ENCODE measurements at places on chromosomes 16 and 17.

- no peak for DNase-seq
Observed at GRCh38 chr16:77220427-77220826, 21.2 kb downstream of the SYCE1L start.

GRCh38 chr16:54173490-54173889 lies 113.1 kb downstream of the IRX3 start:
- DNase-seq, result no peak

DNA sequence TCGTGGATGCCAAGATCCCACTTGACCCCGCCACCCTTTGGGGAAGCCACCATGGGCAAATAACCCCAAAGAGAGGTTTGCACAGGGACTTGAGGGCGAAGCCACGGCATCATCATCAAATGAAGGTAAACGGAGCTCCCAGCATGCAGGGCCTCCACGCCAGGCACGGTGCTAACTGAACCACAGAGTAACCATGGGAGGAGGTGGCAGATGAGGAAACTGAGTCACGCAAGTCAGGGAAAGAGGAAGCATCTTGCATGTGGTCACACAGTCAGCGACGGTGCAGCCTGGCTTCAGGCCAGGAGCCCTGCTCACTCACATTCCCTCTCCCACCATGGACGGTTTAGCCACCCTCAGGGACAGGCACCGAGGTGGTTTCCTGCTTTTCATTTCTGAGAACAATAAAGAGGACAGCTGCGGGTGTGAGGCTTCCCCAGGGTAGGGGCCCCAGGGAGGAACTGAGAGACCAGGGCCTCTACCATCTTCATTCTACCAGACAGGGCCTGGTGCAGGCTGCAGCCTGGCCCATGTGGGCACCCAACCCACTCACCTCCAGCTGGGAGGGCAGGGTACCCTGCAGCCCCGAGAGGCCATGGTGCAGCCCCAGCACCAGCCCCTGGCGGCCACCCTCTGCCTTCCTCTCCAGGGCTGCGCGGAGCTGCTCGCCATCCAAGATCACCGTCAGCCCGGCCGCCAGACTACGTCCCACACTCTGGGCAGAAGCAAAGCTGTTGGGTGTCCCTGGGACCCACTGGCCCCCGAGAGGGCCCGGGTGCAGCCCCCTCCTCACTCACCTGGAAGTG lies 78.3 kb downstream of the RMI2 start:
- DNase-seq, result no peak

DNA sequence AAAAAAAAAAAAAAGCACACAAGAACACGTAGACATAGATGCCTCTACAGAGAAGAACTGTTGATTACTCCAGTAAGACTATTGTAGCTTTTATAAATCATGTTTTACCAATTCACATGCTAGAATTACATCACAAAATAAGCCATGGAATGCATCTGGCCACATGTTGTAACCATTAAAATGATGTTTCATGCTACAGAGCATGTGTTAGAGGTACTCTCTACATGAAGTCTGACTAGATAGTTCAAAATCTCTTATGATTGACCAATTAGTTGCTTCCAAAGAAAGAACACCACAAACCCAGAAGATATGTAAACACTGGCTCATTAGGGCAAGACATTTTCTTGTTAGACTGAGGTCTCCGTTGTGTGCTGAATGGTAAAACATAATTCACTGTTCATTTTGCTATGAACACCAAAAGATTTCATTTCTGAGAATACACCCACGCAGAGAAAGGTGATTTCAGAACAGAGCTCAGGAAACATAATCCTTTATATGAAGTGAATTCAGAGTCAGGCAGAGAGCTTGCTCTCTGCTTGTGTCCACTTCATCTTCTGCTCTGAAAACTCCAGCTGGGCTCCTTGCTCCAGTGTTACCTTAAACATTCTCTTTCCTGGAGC lies 411.4 kb upstream of the SOX9 start:
- DNase-seq, result no peak

DNA sequence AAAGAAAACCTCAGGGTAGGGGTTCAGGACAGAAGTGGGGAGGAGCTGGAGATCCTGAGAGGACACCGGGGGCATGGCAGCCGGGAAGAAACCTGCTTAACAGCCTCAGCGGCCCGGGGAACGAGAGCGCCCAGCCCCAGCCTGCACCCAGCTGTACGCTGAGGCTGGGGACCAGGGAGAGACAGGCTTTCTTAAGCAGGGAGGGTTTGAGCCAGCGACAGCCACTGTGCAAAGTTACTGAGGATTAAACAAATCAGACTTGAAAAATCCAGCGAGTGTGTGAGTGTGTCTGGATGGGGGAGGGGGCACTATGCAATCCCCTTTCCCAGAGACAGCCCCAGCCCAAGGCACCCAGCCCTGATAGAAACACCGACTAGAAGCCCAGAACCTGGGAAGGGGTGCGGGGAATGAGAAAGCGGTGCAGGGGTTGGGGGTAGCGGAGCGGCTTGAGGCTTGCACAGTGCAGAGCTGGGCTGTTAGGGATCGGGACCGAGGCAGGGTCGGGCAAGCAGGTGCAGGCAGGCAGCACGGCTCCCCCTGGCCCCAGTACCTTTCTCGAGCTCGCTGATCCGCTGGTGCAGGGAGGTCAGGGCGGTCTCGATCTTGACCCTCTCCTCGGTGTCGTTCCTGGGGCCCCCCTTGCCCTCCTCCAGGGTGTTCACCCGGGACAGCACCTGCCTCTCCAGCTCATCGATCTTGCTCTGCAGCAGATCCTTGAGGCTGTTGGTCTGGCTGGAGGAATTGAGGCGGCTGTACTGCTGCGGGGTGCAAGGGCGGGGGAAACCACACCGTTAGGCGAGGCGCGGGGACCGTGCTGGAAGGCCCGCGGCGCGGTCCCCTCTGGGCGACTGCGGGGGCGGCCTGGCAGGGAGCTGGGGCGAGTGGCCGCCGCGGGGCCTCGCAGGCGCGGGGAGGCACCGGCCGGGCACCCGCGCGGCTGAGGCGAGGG lies 1.2 kb downstream of the NPTX1 start:
- DNase-seq, result no peak

DNA sequence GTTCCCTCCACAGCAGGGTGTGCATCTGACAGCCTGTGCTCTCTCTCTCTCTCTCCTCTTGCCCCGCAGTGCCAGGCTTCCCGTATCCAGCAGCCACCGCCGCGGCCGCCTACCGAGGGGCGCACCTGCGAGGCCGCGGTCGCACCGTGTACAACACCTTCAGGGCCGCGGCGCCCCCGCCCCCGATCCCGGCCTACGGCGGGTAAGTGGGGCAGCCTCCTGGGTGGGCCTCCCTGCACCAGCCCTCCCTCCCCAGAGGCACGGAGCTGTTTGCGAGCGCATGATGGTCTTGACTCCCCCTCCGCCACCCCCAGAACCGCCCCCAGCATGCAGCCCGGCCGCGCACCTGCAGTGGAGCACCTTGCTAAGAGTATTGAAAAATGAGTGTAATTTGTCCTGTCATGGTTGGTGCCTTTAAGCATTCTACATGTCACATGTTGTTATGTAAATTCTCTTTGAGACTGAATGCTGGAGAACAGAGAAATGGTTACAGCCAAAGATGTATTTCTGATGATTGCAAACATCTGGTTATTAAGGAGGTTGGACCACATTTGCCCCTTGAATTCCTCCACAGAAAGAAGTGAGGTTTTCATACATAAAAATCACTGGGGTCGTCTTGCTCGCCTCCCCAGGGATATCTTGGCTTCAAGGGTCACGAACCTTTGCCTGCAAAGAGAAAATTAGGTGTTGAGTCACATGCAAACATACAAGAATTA lies 321.3 kb downstream of the RBFOX1 start:
- no peak for DNase-seq

GRCh38 chr16:57567691-57568090 lies 25.2 kb downstream of the ADGRG5 start:
- no peak for DNase-seq

- no peak for DNase-seq
Observed at GRCh38 chr17:72441909-72442308, 321.1 kb downstream of the SOX9 start.

DNA sequence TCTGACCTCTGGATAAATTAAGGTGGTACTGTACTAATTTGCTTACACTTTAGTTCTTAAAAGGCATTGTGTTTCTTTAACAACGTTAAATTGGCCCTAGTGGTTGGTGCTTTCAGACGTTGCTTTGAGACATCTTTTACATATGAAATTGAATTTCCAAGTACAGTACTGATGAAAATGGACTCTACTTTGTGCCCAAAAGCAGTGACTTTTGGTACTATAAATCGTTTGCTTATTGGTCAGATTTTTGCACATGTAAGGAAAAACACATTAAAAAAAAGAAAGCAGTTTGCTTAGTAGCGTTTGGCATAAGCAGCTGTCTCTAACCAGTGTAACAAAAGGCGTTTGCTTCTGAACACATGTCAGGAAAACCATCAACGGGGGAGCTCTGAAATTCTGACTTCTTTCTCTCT lies 139.6 kb downstream of the CDK5R1 start:
- no peak for DNase-seq

DNA sequence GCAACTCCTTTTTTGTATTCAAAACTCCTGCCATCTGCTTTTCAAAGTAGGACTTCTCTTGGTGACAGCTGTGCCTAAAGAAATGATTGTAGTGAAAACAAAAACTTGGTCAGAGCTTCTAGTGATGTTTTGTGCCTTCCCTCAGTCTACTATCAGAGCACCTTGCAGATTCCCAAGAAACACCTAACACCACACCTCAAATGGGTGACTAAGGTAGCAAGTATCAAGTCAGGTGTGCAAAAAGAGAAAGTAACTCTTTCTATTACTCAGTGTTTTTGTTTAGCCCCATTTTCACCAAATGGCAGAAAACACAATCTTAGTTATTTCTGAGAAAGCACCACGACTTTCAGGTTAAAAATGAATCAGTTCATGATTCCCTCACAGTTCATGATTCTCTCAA lies 2.0 kb upstream of the PMFBP1 start:
- no peak for DNase-seq

DNA sequence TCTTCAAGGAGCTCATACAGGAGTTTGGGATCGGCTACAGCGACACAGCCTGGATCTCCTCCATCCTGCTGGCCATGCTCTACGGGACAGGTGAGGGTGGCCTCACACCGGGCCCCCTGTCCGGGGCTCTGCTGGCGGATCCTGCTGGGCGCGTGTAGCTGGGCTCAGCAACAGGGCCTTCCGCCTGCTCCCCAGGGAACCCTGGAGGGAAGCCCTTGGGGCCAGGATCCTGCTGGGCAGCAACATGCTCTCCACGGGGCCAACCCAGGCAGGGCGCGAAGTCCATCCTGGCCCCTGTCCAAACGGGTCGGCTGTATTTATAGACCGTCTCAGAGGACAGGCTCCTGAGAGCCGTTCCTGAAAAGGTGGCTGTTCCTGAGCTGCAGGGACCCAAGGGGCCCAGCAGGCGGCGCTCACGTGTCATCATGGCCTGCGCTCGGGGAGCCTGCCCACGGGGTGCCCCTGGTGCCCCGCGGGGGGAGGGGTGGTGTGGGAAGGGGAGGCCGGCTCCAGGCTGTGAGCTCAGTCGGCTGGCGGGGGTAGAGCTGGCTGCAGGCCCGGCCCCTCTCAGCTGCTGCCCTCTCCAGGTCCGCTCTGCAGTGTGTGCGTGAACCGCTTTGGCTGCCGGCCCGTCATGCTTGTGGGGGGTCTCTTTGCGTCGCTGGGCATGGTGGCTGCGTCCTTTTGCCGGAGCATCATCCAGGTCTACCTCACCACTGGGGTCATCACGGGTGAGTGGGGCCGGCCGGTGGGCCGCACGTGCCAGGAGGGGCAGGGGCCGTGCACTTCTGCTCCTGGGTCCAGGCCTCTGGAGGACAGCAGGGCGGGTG lies 7.5 kb downstream of the SLC16A3 start:
- DNase-seq, result no peak

DNA sequence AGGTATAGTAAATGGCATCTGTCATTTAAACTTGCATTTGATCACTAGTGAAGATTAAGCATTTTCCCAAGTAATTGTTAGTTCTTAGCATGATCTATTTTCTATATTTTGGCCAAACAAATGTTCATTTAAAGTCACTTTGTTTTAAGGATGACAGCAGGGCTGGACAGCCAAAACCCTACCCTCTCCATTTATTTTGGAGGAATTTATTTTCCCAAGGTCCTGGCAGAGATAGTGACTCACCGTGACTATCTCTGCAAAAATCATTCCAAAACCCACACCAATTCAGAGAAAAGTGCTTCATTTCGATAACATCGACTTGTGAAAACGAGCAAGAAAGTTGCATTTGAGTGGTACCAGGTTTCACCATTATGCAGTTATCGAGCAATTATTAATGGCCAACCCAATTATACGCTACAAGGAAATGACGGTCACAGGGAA lies 665 bp upstream of the AKAP1 start:
- DNase-seq, result no peak

DNA sequence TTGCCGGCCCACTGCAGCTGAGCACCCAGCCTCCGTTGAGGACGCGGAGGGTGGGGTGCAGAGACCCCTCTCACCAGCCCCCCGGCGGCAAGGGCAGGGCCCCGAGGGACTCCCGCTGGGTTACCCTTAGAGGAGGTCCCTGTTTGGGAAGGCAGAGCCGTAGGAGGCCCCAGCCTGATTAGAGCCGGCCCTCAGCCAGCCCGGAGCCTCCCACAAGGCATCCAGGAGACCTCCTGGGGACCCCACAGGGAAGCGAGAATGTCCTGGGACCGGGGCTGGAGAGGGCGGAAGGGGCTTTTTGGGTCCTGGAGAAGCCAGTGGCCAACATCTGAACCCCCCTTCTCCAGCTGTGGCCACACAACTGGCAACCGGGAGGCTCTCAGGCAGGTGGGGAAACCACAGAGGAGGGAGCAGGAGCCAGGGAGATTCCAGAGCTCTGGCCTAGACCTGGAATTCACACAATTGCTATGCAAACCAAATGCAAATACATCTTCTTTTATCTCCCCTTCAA lies 21.7 kb upstream of the SP6 start:
- no peak for DNase-seq

GRCh38 chr16:80932708-80933095 lies 74.0 kb downstream of the CMC2 start:
- no peak for DNase-seq

GRCh38 chr17:56593086-56593645 lies 333 bp upstream of the NOG start:
- DNase-seq, result no peak

DNA sequence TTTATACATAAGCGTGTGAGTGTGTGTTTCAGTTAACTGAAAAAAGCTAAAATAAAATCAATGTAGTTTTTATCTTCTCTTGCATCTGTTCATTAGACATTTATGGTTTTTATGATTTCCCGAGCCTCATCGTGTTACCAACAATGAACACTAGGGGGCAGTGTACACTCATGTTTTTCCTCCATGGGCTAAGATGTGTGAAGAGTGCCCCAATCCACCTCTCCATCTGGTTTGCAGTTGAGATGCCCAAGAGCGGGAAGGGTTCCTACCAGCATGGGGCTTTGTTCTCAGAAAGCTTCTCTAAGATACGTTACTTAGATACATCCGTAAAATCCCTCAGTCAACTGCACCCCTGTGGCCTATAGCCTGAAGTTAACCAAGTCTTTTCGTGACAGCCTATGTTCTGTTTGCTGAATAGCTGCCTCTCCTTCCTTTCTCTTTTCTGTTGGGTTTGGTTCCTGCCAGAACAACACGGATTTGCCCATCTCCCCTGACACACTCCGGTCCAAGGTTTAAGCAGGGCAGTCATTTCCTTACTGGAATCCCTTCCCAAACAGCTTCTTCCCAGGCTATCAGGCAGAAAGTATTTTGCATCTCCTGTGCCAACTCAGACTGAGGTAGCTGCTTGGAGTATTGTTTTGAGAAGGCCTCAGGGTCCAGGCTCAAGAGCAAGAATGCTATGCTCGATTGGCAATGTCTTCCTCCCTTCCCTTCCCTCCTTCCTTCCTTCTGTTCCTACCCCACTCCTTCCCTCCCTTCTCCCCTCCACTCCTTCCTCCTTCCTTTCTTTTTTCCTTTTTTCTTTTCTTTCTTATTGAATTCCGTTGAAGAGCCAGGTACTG lies 12.9 kb upstream of the ELAC2 start:
- no peak for DNase-seq

Measured in stimulated activated CD8-positive, alpha-beta memory T cell treated with anti-CD3 and anti-CD28 coated beads, Interleukin-7, amount 100 ng/mL, for 1 hour (primary cell).